ENCODE measurements at places on chromosomes 6 and 20. TPM values are rescaled to one million over a fixed set of nuclear protein-coding genes. Genes with fewer than 3 reads are reported as not detected.
A peak's percentile ranks its signal among the peaks of the same experiment; 100 is the strongest.

The NHSL1 gene
- 3.3 TPM for polyA plus RNA-seq

The TXLNB gene
- 0.23 TPM for polyA plus RNA-seq

The CAP2 gene
- polyA plus RNA-seq = 23.2 TPM

The SIM1 gene
- polyA plus RNA-seq = 1.2 TPM

The OPN5 gene
- polyA plus RNA-seq = not detected

- DNase-seq = no peak
Observed at GRCh38 chr6:43922426-43923375, 152.7 kb downstream of the VEGFA start.

DNA sequence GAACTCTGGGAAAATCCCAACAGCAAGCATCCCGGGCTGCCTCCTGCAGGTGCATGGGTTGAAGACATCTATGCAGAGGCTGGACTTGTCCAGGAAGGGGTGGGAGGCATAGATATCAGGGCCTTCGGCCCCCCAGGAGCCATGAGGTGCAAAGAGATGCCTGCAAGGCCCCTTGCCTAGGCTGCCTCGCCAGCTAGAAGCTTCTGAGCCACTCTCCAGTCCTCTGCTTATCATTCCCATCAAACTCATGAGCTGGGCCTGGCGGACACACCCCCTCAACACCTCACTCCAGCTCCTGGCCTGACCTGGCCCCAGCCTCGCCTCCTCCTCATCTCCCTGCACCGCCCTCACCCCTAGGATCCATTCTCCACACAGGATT, 152.4 kb upstream of the PTPN1 start:
- DNase-seq = no peak

GRCh38 chr20:50345712-50346373, 155.2 kb downstream of the CEBPB start:
- no peak for DNase-seq

DNA sequence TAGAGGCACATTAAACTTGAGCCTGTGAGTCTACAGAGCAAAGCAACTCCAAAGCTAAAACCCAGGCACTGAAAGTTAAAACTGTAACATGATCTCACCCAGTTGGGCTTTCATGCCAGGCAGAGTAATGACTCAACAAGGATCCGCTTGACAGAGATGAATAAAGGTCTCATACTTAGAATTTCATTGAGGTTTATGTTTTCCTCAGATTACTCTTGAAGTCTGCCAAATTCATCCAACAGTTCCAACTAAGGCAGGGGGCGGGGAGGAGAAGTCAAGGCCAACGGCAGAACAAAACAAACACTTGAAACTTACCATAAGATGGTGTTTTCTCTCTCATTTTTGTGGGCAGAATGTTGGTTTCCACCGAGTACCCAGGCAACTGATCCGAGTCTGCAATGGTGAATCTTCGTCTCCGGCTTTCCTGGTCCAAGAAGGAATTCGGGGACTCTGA, 54.0 kb upstream of the IPCEF1 start:
- DNase-seq = peak; percentile 95

DNA sequence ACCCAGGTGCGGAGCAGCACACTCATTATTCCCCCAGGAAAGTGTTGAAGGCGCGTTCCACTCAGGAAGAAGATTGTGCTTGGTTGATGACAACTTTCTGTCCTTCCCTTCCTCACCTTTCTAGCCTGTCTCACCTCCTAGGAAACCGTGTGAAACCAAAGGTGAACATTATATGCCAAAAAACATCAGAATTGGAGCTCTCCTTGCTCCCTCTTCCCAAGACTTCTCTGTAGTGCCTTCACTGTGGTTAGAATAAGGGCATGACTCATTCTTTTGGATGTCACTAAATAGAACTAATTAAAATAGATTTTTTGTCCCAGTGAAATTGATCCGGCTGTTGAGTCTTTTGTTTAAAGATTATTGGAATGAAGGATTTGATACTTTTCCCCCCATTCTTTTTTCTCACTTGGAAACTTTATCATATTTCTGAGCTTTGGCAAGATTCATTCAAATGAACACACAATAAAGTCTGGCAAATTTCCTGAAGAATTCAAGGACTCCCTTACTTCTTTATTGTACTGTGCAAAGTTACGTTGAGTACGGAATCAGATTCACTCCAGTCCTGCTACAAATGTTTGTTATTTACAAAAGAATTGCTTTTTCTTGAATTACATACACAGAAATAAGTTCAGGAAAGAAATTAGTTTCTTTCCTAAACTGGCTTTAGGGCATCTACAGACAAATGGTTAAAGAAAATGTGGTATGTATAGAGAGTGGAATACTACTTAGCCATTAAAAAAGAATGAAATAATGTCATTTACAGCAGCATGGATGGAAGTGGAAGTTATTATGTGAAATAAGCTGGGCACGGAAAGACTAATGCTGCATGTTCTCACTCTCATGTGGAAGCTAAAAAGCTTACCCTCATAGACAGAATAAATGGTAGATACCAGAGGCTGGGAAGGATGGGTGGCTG, 142.8 kb upstream of the AKAP12 start:
- peak; percentile 44 for DNase-seq

- DNase-seq = peak; percentile 70
Observed at GRCh38 chr6:26064619-26065257, 22.5 kb upstream of the HFE start.

- no peak for DNase-seq
Observed at GRCh38 chr6:81634155-81634880, 118.2 kb downstream of the TENT5A start.

GRCh38 chr6:15948930-15949900, 179.7 kb upstream of the MYLIP start:
- DNase-seq = no peak

DNA sequence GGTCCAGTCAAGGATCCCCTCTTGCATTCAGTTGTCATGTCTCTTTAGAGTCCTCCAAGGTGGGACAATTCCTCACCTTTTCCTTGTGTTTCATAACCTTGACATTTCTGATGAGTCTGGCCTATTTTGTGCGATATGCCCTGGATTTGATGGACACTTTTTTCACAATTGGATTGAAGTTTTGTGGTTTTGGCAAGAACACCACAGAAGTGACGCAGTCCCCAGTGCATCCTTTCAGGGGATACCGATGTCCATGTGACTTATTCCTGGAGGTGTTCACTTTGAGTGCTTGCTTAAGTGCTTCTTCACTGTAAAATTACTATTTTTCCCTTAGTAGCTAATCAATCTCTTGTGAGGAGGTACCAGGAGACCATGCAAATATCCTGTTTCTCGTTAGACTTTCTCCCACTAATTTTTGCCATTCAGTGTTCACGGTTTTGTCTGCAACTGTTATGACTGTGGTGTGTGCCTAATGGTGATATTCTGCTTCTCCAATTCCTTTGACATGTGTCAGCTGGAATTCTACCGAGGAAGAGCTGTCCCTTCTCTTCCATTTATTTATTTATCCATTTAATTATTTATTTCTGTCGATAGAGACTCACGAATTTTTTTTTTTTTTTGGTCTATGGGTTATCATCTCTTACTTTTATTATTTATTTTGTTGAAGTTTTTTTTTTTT, 30.8 kb downstream of the BPIFB4 start:
- DNase-seq = no peak

DNA sequence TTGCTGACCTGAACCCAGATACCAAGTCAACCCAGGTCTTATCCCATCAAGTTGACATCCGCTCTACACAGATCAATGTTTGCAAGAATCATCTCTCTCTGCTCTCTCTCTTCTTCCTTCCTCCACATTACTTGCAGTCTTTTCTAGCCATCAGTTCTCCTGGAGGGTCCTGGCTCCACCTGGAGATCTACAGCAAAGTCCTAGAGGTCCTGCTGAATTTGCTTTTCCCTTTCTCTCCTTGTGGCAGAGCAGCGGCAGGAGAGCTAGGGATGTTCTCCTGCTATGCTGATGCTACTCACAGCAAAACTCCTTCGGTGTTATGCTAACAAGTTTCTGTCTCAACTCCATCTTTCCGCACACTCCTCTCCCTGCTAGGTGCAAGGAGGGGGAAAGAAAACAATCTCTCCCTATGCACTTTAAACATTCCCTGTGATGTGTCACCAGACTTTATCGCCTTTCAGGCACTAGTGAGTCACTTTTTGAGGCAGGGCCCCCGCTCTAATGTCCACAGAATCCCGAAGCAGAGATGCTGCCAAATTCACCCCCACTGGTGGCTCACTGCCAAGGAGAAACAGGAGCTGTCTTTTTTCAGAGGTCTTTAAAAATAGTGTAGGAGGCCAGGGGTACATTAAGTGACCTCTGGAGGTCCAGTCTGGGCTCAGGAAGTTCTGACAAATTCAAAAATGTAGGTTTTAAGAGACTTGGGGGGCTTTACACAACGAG, 62.6 kb downstream of the FAM50B start:
- peak; percentile 86 for DNase-seq

DNA sequence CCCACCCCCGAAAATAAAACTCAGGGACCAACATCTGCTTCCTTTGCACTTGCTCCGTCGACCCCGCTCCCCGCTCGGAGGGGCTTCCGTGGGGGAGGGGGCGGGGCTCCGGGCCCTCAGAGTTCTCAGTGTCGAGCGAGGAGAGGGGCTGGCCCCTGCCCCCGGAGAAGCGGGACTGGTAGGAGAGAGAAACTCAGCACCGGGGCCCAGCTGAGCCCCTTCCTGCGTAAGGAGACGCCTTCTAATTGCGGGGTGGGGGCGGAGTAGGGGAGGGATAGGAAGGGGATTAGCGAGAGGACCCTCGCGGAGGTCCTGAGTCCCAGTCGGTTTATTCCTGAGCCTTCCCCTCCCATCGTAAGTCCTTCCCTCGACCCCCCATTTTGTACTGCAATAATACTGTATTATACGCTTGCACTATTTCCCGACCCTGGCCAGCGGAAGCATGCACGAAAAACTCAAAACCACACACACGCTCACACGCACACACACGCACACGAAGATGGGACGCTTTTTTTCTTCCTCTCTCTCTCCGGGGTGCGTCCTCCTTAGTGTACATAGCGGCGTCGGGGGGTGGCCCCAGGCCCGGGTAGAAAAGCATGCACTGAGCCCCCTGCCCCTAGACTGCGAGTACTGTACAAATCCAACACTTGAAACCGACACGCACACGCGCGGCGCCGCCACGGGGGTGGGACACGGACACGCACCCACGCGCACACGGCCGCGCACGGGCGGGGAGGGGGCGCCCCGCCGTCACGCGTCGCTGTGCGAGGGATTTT, 22.1 kb upstream of the SLC22A7 start:
- peak; percentile 27 for DNase-seq

DNA sequence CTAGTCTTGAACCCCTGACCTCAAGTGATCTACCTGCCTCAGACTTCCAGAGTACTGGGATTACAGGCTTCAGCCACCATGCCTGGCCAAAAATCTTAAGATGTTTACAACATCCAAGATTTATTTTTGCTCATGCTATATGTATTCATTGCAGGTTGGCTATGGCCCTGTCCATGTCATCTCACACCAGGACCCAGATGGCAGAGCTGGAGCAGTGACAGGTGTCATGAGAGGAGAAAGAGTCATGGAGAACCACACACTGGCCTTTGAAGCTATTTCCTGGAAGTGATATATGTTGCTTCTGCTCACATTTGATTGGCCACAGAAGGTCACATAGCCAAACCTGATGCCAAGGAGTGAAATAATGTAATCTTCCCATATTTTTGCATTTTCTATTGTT, 13.8 kb upstream of the DDR1 start:
- DNase-seq = no peak

- no peak for DNase-seq
Observed at GRCh38 chr6:113930183-113930582, 40.8 kb downstream of the HDAC2 start.

GRCh38 chr6:158771399-158772152, 47.6 kb downstream of the EZR start:
- DNase-seq = peak; percentile 6

GRCh38 chr6:143598466-143599080, 79.2 kb upstream of the PHACTR2 start:
- no peak for DNase-seq

- DNase-seq = no peak
Observed at GRCh38 chr6:169316651-169317050, 63.0 kb upstream of the THBS2 start.

DNA sequence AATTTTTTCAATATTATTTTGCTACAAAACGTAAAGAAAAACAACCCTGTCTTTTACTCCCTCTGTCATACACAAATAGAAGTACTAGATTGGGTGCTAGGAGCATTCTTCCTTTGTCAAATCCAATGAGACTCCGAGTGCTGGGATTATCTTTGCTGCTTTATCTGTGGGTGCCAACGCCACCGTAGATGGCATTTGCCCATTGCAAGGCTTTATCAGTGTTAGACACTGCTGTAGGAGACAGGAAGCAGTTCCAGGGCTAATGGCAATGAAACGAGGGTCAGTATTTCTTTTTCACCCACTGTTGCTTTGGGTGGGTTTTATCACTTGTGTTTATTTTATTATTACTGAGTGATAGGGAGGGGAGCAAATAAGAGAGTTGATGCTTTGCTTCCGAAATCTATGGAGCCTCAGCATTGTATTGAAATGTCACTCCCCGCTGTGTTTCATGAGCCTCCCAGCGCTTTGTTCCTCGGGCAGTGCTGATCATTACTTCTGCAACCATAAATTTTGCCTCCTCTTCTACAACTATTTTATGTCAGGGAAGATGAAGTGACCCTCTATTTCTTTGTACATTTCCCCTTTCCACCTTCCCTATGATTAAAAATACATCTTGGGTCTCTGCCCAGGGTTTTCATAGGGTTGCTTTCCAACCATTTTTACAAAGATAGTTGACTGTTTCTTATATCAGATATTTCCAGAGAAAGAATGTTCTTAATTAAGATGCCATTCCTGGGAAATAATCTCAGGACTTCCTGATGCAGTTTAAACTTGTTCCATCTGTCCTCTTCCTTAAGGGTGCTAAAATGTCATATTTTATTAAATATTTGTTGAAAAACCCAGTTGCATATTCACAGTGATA, 86.7 kb upstream of the LAMP5 start:
- DNase-seq = no peak

DNA sequence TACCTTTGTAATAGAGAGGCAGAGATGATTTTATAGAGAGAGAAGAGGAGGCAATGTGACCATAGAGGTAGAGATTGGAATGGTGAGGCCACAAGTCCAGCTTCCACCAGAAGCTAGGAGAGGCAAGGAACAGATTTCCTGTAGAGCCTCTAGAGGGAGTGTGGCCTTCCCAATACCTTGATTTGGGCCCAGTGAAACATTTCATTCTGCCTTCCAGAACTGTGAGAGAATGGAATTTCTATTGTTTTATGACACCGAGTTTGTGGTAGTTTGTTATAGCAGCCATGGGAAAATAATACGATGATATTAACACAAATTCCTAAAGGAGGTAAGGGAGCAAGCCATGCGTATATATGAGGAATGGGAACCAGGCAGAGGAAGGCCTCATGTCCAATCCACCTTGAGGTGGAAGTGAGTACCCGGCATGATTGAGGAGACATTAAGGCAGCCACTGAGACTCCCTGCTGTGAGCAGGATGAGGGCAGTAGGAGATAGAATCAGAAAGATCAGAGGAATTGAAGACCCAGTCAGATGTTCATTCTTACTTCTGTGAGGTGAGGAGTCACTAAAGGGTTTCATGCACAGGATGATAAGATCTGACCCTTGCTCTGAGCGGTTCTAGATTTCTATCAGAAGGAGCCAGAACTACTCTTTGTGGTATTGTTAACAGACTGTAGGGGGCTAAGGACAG, 636.3 kb upstream of the IMPG1 start:
- peak; percentile 18 for DNase-seq
